ENCODE measurements at places on chromosomes 2 and 18.

- DNase-seq: no peak
These were observed 13.2 kb upstream of the CEP68 start for GRCh38 chr2:65043001-65043400.

DNA sequence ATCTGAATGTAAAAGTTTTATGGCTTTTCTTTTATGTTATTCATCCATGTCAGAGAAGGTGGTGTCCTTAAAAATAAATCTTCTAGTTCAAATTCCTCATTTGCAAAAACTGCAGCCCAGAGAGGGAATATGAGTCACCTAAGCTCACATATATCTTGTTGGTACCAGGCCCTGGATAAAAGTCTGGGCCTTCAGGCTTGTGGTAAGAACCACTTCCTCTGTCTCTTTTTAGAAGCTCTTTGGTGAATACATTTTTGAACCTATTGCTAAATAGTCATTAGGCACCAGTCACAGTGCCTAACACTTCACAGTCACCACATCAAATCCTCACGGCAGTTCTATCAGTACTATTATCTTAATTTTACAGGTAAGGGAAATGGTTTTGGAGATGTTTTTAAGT lies 199.2 kb downstream of the KCNS3 start:
- no peak for DNase-seq

DNA sequence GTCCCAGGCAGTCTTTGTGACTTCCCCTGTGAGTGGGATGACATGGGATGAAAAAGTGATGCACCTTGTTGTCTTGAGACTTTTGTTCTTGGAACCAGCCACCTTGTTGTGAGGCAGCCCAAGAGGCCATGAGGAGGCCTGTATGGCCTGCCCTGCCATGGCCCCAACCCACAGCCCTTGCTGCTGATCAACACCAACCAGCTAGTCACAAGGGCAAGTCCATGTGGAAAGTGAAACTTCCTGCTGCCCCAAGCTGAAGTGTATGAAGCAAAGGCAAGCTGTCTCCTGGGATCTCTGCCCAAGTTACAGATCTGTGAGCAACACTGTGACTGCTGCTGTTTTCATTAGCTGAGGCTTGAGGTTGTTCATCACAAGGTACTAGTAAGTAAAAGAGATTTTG lies 21.6 kb downstream of the TMEM18 start:
- DNase-seq: no peak

- peak; percentile 62 for DNase-seq
These were observed 15.0 kb upstream of the SERPINB3 start for GRCh38 chr18:63676526-63677323.

DNA sequence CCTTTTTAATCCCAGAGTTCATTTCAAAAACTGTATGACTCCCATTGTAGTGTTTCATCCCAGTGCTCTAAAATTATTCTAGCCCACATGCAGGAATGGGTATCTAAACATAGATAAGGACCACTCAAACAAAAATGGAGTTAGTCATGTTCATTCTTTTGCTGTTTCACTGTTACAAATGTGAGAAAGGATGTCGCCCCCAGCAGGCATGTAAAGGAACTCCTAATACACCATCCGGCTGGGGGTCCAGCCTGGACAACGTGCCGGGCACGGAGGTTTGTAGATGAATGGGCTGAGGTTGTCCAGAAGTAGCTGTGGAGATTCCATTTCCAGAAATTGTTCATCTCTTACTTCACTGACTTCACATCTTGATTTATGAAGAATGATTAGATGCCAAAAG lies 101.9 kb upstream of the RAB12 start:
- DNase-seq: no peak

DNA sequence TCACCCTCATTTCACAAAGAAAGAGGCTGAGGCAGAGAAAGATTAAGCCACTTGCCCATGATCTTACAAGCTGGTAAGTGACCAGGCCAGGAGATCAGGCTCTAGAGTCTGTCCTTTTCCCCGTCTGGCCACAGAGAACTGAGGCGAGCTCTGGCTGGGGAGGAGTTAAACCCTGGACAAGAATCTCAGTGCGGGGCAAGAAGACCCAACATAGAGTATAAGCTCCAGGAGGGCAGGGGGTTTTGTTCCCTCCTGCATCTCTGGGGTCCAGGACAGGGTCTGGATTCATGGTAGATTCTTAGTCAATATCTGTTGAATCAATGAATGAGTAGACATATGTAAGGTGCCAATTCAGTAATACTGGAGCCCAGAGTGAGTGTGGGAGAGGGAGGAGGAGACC lies 12.9 kb upstream of the INPP5D start:
- DNase-seq: no peak

- peak; percentile 11 for DNase-seq
These were observed 130.2 kb downstream of the SLC4A10 start for GRCh38 chr2:161754379-161754778.

GRCh38 chr2:126358122-126358521 lies 297.8 kb upstream of the GYPC start:
- DNase-seq: no peak

GRCh38 chr2:55026202-55026601 lies 24.0 kb downstream of the RTN4 start:
- peak; percentile 54 for DNase-seq

DNA sequence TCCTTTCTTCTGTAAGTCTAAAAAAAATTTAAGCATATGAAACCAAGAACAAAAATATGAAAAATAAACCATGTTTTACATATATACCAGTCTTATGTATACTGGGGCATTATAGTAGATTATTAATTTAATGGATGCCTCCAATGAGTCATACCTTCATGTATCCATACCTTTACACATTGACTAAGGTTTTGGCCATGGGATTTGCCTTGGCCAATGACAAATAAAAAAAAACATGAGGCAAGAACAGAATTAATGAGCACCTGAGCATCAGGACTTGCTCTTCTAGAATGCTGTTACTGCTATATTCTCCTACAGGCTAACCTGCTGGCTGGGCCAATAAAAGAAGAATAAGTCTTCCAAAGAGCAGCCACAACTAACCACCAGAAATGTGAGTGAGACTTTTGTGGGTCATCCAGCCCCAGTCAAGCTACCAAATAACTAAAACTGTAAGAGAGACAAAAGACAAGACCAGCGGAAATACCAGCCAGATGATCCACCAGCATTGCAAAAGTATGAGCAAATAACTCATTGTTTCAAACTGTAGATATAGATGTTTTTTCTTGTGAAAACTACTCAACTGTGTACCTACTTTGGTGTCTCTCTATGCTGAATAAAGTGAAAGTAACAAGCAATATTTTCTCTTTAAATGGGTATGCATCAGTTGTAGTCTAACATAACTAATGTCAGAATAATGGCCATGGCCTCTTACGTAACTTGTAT lies 749.6 kb upstream of the VRK2 start:
- DNase-seq: peak; percentile 24

DNA sequence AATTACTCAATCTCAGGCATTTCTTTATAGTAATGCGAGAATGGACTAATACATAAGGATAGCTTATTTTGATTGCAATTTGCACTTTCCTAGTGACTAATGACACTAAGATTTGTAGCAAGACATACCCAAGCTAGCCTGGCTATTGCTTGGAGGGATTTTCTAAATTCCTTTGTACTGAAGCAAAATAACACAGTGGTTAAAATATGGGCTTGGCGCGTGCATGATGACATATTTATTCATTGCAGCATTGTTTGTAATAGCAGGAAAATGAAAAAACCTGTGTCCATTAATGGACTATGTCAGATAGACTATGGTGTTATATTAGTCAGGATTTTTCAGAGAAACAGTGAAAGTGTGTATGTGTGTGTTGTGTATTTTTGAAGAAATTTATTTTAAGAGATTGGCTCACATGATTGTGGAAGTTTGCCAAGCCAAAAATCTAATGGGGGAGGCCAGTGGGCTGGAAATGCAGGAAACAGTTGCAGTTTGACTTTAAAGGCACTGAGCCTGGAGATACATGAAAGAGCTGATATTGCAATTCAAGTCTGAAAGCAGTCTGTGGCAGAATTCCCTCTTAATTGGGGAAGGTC lies 16.7 kb upstream of the LAPTM4A start:
- peak; percentile 97 for DNase-seq

- DNase-seq: no peak
These were observed 45.0 kb downstream of the EIF5B start for GRCh38 chr2:99382143-99382542.

- DNase-seq: peak; percentile 27
These were observed 1.0 kb upstream of the LDLRAD4 start for GRCh38 chr18:13217466-13217961.

- peak; percentile 17 for DNase-seq
These were observed 114.1 kb downstream of the ZNF516 start for GRCh38 chr18:76380791-76381405.

DNA sequence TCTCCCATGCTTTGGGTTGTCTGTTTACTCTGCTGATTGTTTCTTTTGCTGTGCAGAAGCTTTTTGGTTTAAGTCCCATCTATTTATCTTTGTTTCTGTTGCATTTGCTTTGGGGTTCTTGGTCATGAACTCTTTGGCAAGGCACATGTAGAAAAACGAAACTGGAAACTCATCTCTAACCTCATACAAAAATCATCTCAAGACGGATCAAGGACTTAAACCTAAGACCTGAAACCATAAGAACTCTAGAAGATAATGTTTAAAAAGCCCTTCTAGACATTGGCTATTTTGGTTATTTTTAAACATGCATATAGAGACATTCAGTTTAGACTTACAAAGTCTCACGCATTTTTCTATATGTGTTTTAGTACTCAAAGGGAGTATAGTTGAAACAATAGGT lies 1164.3 kb upstream of the GYPC start:
- DNase-seq: no peak

- peak; percentile 18 for DNase-seq
These were observed 336.5 kb upstream of the TFPI start for GRCh38 chr2:187890690-187891089.

GRCh38 chr18:59357928-59358327 lies 1.1 kb downstream of the LMAN1 start:
- DNase-seq: peak; percentile 87

DNA sequence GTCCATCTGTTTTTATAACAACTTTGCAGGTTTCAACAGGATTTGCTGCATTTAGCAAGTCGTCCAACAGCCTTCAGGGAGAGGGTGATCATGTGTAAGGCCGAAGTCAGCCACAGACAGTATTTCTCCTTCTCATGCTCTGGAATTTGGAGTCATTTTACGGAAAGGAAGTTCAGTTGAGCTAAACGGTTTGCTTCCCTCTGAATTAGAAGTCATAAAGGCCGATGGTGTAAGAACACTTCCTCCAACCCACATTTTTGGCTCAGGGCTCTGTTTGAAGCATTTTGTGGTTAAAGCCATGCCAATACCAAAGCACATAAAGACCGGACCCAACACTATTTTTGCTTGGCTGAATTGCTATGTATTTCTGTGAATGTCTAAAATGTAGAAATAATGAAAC lies 129.5 kb downstream of the TMEM182 start:
- peak; percentile 49 for DNase-seq

GRCh38 chr2:101429453-101429852 lies 42.1 kb upstream of the CREG2 start:
- DNase-seq: no peak

GRCh38 chr2:67182884-67183283 lies 214.2 kb upstream of the ETAA1 start:
- DNase-seq: no peak

DNA sequence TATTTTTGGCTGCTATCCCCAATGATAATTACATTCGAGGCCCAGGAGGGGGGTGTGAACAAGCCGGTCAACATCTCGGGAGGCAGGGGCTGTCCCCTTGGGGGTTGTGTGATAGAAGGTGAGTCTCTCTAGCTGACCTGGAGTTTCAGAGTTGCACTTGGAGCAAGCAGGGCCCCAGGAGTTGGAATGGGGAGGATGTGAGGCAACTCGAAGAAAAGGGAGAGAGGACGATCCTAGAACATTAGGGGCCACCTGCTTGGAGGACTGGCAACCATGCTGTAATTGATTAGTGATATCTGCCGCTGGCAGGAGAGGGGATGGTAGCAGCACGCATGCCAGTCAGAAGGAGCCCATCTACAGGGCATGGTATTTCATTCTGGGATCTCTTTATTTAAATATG lies 122.6 kb downstream of the CTIF start:
- no peak for DNase-seq

DNA sequence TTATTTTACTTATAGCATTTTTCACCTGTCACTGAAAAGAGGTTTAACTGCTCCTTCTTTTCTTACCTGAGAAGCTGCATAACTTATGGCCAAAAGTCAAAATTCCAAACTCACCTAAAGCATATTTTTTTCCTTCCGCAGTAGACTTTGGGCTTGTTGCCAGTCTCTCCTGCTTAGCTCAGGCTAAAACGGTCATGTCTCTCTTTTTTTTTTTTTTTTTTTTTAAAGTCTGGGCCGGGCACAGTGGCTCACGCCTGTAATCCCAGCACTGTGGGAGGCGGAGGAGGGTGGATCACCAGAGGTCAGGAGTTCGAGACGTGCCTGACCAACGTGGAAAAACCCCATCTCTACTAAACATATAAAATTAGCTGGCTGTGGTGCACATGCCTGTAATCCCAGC lies 113.5 kb downstream of the RTN4 start:
- DNase-seq: no peak

DNA sequence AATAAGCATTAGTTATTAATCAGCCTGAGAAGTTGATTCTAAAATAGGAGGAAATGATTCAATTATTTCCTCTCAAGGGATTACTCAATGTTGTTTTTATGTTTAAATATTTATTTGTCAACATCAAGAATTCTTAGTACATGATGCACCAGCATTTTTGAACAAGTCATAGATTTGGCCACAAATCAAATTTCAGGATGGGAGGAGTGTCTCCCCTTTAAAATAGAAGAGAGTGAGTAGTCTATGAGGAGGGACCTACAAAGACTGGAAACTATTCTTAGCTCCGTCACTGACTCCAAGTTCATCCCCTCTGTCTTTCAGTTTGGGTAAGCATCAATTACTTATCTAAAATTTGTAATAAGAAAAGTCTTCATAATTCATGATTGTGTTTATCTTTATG lies 18.6 kb upstream of the IL18R1 start:
- peak; percentile 85 for DNase-seq

DNA sequence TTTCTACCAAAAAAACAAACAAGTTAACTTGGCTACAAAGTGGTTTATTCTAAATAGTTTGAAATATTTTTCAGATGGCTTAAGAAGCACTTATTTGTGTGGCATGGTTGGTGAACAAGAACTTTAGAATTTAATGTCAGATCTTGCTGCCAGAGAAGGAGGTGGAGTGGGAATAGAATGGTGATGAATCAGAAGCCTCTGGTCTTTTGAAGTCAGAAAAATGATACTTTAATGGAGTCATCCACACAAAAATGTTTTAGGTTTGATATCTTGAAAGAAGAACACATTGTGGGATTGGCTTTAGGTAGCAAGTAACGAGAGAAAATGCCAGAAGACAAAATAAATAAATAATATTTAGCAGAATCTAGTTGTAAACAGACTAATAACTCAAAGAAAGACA lies 243.1 kb upstream of the FANCL start:
- peak; percentile 54 for DNase-seq

GRCh38 chr2:189213250-189213649 lies 33.7 kb upstream of the COL5A2 start:
- DNase-seq: no peak

GRCh38 chr2:36492216-36492945 lies 105.6 kb downstream of the FEZ2 start:
- DNase-seq: no peak

DNA sequence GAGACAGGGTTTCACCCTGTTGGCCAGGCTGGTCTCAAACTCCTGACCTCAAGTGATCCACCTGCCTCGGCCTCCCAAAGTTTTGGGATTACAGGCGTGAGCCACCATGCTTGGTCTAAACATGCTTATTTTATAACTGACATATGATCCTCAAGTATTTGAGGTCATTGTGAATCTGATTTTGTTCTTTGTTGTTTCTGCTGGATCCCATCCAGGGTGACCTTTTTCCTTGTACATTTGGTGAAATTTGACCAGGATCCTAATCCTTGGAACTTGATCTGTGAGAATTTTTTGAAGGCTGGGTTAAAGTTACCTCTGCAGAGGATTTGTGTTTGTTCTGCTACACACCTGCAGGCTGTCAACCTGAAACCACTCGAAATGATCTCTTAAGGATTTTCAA lies 49.2 kb downstream of the NPAS2 start:
- no peak for DNase-seq

All from epithelial cell of esophagus (primary cell).